ENCODE measurements at places on chromosomes 12 and 14.

- no peak for DNase-seq
Measured at GRCh38 chr12:121512561-121512960, 68.3 kb downstream of the KDM2B start.

DNA sequence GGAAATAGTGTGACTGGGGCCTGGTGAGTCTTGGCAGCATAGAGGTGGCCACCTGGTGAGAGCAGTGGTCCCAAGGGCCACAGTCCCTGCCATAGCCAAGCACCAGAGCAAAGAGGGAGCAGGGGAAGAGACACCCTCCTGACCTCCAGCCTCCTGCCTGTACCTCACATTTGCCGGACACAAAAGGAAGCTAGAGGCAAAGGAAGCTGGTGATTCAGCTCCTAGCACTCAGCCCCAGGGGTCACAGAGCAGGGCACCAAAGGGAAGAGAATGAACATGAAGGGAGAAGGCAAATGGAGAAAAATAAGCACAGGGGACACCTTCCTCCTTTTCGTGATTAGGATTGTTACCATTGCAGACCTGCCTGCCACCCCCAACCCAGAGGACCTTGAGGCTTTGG lies 216.8 kb downstream of the ZFP36L1 start:
- no peak for DNase-seq

DNA sequence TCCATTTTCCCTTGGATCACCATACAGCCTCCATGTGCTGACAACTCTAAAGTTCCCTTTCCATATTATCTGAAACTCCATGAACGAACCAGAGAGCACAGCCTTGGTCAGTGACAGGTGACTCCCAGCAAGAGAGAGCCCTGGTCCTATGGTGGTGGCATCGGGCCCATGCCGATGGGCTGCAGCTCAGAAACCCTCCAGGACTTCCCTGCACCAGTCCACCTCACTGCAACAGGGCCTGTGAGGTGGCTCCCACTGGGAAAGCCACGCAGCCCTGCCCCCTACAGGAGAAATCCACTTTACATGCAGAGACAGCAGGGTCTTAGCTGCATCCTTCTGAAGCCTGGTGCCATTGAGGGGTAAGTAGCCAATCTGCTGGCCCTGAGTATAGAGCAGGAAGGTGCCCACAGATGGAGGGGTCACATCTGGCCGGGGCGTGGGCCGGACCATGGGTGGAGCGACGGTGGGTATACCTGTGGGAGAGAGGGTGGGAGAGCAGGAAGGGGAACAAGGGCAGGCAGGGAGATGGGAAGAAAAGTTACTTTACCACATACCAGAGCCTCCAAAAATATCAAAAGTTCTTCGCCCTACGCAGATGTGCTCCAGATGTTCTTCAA lies 24.7 kb downstream of the RTRAF start:
- no peak for DNase-seq

- no peak for DNase-seq
Measured at GRCh38 chr14:47539031-47539461, 136.4 kb downstream of the MDGA2 start.

DNA sequence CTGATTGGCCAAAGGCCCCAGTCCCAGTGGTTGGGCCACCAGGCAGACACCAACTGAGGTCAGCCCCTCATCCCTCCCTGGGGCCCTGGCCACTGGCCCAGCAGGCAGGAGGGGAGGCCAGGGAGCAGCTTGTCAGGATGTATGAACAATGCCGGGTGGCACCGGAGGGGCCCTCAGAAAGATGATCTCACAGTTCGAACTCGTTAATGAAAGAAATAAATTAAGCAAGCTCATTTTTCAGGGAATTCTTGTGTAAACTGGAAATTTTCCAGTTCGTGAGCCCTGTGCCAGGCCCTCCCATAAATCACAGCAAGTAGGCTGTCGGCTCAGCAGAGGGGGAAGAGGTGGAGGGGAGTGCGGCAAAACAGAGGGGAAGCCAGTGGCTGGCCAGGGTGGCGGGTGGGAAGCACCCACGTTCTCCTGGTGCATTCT lies 177.0 kb upstream of the VASH1 start:
- no peak for DNase-seq

GRCh38 chr14:61192989-61193388 lies 88.1 kb downstream of the TMEM30B start:
- no peak for DNase-seq

DNA sequence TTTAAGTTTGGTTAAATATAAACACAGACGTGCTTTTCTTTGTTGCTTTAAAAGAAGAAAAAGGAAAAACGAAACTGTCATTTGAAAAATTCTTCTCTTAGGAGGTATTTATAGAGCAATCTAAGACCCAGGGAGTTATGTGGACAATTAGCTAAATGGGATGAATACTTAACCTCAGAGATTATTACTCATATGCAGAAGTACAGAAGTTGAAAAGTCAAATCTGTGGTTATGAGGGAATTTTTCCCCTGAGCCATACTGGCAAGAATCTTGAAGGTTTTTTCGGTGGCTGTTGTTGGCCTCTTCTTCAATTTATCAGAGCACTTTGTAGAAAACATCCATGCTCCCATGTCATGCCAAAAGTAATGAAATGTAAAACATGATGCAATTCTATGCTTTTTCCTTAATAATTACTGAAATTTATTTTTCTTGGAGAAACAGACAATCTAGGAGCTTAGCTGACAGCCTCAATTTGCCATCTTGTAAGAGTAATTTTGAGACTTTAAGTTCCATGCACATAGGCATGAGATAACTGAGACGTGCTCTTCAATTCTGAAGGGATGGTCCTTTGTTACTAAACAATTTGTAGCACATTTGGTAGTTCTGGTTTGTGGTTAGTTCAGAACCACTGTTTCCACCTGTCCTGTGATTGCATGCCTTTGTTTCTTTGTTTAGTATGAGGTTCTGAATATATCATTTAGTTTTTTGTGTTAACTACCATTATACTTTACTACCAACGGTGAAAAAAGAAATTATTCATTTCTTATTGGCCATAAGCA lies 126.6 kb downstream of the BCAT1 start:
- DNase-seq: no peak

- DNase-seq: no peak
Measured at GRCh38 chr12:41486718-41487117, 298.6 kb downstream of the PDZRN4 start.

DNA sequence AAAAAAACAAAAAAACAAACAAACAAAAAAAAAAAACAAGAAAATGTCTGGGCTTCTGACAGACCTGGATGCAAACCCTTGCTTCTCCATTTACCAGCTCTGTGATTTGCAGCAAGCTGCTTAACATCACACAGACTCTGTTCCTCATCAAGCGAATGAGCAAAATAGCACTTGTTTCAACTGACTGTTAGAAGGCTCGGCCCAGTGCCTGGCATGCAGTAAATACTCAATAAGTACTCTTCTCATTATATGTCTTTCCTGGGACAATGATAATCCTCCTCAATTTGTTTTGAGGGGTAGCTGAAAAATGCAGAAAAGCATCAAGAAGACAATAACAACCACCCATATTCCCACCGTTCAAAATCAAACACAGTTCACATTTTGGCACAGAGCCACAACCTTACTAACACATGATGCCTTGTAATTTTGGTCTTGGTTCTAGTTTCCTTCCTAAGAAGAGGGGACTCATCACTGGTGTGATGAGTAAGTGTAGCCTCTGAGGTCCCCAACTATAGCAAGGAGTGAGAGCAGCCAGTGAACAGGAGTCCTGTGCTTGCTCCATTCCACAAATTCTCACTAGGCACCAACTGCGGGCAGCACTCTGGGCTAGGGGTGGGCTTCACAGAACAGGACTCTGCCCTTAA lies 60.4 kb downstream of the TTC7B start:
- no peak for DNase-seq

GRCh38 chr12:74790931-74791330 lies 253.3 kb downstream of the ATXN7L3B start:
- DNase-seq: no peak

- no peak for DNase-seq
Measured at GRCh38 chr14:81434230-81434629, 34.1 kb upstream of the STON2 start.

GRCh38 chr14:54857830-54858269 lies 44.8 kb downstream of the GCH1 start:
- no peak for DNase-seq

GRCh38 chr12:18492372-18493025 lies 231.2 kb downstream of the PIK3C2G start:
- DNase-seq: no peak

DNA sequence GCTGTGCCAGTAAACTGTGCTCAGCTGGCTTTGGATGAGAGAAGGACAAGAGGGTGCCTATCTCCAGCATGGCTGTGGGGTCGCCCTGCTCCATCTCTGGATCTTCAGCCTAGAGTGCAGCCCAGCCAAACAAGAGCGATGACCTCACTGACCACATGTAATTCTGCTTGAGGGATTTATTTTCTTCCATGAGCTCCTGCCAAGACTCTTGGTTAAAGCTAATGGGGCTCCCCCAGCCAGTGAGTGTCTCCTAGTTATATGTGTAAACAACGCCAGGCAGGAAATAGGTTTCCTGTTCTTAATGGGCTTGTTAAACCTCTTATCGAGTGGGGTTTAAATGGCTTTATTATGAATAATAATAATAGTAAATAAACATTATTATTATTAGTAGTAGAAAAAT lies 397.2 kb downstream of the NRXN3 start:
- no peak for DNase-seq

GRCh38 chr12:108156717-108157116 lies 27.6 kb downstream of the WSCD2 start:
- no peak for DNase-seq

DNA sequence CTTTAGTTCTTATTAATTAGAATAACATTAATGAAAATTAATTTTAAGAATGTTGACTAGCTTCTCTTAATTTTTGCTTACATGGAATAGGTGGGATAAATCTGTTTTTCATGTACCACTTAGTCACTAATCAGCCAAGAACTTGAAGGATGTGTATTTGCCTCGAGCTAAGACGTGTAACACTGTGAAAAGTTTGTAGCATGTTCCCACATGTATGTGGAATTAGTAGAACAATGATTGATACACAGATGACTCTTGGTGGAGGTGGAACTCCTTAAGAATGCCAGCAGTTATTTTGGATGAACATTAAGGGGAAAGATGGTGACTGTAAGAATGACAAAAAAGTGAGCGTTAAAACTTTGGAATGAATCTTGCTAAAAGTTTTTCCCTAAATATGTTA lies 435.7 kb upstream of the MDGA2 start:
- no peak for DNase-seq

- no peak for DNase-seq
Measured at GRCh38 chr14:90053044-90053443, 8.8 kb upstream of the KCNK13 start.

DNA sequence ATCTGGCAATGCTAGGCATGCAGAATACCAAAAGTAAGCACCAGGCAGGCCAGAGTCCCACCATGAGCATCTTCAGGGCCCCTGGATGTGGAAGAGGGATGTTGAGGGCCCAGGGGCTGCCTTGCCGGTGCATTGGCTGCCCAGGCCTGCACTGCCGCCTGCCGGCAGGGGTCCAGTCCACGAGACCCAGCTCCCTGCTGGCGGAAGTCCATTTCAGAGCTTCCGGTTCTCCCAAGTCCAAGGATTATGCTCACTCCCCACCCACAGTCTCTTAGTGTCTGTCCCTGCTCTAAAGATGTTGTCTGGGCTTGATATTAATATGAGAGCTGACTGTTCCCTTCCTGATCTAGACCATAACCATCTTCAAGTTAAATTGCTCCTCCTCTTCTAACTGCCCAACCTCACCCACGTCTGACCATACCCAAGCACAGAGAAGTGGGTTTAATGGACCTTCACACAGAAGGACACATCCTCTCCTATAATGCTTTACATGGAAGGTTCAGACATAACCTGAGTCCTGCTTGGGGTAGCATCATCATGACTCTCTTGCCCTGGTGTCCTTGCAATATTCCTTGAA lies 117.4 kb downstream of the DAD1 start:
- DNase-seq: no peak

DNA sequence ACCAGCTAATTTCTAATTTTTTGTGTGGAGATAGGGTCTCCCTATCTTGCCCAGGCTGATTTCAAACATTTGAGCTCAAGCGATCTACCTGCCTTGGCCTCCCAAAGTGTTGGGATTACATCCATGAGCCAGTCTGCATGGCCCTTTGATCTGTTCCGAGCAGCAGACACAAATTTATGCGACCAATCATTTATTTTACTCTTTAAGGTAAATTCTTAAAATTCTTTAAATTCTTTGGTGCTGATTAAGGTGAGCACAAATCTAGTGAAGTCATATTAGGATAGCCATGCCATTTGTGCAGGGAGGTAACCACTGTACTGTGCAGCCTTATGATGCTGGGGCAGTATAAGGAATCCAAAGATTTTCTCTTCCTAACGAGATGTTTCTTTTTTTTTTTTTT lies 135.7 kb downstream of the SRGAP1 start:
- DNase-seq: no peak

GRCh38 chr12:101927999-101928398 lies 50.6 kb downstream of the DRAM1 start:
- no peak for DNase-seq

DNA sequence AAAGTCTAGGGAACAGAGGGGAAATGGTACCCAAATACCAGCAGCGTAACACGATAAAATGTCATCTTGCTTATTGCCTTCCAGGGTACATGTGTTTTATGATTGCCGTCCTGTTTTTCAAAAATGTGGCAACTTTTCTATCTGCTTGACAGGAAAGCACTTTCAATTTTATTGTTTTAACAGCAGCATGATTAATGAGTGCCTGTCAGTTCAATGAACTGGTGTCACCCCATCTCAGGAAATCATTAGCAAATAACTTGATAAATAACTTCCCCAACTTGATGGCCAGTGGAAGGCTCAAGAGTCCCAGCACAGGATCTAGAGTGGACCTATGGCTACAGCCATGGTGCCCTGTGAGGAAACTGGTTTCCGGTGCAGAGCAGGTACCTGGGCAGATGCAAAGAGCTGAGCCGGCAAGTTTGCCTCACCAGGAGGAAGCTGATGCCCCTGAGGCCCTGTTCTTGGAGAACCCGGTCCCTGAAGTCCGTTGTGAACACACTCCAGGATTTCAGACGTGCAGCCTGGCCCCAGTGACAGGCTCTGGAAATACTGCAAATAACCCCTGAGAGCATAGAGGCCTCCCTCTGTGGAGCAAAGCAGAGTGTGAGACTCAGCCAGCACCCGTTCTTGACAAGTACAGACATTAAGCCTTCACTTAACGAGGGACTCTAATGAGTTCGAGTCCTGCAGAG lies 173.5 kb upstream of the SFSWAP start:
- no peak for DNase-seq

Measured in stimulated activated CD4-positive, alpha-beta T cell treated with anti-CD3 and anti-CD28 coated beads, Interleukin-15, amount 100 ng/mL, for 1 hour (primary cell).